ENCODE measurements at places on chromosomes 6 and 20.

DNA sequence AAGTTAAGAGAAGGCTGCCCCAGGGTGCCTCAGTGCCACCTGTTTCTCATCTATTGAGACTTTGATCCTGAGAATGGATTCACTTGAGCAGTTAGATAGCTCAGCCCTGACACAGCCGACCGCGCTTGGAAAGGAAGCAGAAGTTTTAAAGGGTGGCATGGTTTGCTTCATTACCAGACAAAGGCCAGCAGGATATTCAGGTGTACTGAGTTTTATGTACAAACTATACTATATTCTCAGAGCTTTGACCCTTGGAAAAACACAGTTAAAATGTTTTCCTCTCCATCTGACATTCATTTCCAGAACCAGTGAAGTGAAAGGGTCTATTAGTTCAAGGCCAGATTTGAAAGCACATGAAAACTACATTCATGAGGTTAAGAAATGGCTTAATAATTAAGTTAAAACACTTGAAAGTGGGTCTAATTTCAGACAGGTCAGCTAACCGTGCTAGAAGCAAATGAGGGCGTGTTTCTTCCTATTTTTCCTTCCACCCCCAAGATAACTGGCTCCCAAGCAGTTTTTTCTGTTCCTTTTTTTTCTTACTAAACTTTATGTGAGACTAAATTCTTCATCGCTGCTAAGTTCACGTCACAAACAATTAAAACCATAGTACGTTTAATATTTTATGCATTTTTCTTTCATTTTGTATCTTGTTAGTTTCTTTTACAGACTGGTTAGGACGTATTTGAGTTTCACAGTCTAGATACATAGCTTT lies 385.3 kb upstream of the SOX4 start:
- peak; percentile 15 for DNase-seq

GRCh38 chr6:63272397-63272796 lies 47.4 kb downstream of the LGSN start:
- no peak for DNase-seq

DNA sequence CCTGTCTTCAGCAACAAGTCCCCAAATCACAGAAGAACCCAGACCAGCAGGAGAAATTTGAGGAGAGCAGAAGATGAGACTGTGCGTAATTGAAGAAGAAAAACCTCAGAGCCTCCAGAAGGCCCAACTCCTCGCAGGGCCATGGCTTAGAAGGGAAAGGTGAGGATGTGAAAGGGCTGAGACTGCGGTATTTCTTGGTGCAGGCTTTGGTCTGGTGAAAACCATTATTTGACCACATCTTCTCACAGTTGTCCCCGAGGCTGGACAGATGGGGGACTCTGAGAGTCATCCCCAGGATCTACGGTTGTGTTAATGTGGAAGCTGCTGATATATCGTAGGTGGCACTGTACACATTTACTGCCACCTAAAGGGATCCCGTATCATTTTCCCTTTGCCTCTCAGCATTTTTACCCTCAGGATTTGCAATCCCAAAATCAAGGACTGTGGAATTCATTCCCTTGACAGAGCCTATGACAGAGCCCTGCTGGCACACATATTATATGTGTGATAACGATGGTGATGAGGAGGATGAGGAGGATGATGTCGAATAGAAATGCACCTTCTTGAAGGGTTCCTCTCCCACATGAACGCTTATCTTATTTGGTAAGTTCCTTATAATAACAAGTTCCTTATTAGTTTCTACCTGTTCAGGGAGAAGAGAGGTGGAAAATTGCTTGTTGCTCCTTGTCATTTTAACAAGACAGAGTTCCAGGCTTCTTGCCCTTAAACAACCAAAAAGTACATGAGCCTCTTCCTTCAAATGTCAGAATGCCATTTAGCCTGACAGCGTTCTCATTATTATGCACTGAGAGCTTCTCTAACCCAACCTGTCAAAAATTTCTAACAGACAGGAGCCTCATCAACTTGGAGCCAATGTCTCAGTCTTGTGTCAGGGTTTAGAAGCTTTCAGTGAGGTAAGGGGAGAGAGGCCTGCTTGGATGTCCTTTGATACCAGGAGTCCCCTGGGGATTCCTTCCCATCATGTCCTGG lies 135.8 kb downstream of the PXDC1 start:
- no peak for DNase-seq

DNA sequence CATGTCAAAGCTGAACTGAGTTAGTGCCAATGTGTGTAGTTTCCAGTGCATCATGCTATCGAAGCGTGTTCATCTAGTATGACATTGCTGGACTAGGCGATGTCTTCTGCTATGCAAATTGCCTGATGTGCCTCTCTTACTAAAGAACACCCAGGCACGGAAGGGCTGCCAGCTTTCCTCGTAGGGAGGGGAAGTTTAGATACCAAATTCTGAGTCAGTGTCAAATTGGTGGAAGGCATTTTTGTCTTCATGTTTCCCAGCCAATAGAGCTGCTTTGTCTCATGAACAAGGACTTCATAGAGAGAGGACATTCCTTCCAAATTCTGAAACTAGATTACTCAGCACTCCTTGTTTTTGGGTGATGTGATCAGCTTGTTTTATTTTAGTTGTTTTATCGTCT lies 320.1 kb downstream of the BTBD3 start:
- no peak for DNase-seq

GRCh38 chr6:49551866-49552129 lies 1.3 kb downstream of the C6orf141 start:
- peak; percentile 40 for DNase-seq

DNA sequence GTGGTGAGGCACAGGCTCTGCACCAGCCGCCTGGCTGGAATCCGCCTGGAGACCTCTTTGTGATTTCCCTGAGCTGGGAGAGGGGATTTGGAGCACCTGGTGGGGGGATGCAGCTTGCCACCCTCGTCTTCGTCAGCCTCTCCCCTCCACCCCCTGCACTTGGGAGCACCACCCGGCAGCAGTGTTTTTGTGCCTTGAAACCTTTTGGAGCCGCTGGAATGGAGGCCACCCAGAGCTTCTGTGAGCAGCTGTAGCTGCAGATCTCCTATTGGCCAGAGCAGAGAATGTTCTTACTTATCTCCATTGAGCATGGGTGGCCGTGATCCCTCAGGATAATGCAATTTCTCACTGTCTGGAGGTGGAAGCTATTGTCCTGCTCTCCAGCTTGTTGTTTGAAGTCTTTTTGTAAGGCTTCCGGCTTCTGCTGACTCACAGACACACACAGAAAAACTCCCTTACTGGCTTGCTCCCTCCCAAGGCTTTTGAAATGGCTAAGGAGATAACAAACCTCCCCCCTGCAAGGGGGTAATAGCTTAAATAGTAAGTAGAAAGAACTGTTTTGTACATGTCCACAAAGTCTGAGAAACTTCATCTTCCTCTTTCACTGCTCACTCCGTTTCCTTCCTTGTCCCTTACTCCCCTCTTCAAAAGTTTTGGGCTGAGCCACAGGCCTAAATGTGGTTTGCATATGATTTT lies 271.2 kb downstream of the PRL start:
- peak; percentile 60 for DNase-seq

DNA sequence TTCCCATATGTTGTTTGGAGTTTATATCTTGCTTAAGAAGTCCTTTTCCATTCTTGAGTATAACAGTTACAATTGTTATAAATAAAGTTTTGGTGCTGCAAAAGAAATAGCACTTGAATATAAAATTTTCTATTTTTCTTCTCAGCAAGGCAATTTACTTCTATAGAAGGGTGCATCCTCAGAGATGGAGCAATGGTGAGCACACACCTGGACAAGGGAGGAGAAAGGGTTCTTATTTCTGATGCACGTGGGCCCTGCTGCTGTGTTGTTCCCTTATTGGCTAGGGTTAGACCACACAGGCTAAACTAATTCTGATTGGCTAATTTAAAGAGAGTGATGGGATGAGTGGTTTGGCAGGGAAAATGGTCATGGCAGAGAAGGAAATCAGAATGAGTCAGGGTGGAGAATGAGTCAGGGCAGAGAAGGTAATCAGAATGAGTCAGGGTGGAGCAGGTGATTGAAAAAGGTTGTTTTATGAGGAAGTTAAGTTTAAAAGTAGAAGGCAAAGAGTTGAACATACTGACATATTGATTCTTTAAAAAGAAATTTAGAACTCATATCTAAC lies 38.0 kb downstream of the CST8 start:
- no peak for DNase-seq

DNA sequence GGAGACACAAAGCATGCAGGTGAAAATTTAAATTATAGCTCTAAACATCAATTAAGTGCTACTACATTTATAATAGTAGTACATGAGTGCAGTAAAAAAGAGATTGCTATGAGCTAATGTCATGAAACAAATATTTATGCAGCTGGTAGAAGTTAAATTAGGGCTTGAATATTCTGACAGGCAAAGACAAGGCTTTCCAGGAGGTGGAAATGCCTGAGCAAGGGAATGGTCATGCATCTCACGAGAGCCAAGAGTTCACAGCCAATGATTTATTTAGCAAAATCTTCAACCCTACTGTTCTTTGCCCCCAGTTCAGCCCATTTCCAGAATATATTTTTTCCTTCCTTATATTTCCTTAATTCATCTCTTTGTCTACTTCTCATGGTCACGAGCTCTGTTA lies 128.9 kb downstream of the HIVEP2 start:
- DNase-seq, result no peak

GRCh38 chr6:109875973-109876372 lies 102.1 kb upstream of the GPR6 start:
- no peak for DNase-seq

DNA sequence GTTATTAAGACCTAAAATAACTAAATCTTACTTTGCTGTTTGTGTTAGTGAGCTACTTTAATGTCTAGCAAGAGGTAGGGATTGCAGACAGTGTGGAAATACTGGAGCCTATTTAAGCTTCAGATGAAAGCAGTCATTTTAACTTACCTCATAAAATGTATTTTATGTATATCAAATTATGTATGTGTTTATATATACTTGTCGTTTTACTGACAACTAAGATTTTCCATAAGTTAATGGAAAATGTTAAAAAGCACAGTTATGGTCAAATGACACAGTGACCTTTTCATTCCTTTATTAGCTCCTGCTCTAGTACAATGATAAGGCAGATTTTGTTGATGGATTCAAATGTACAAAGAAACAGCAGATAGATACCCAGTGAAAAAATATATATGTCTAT lies 34.6 kb downstream of the QKI start:
- no peak for DNase-seq

DNA sequence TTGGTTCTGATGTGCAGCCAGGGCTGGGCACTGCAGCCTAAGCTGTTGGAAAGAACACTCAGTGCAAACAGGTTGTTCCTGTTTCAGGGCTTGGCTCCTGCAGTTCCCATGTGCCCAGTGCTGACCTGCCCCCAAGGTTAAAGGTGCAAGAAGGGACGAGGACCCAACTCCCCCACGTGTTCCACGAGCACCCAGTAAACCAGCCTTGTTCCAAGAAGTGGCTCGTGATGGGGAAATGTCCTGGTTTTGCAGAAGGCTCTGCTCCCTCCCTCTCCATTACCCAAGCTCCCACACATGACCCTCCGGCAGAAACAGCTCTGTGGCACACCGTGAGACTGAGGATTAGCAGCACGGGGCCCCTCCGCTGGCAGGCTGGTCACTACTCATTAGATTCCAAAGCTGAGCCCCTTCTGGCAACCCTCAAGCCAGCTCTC lies 9.4 kb downstream of the ACSS1 start:
- no peak for DNase-seq

GRCh38 chr6:158158123-158158522 lies 9.9 kb downstream of the SERAC1 start:
- DNase-seq, result peak; percentile 67

GRCh38 chr6:35781290-35781689 lies 471 bp downstream of the CLPSL1 start:
- no peak for DNase-seq

- DNase-seq, result peak; percentile 46
These were observed 54.5 kb downstream of the DZANK1 start for GRCh38 chr20:18412221-18412901.

DNA sequence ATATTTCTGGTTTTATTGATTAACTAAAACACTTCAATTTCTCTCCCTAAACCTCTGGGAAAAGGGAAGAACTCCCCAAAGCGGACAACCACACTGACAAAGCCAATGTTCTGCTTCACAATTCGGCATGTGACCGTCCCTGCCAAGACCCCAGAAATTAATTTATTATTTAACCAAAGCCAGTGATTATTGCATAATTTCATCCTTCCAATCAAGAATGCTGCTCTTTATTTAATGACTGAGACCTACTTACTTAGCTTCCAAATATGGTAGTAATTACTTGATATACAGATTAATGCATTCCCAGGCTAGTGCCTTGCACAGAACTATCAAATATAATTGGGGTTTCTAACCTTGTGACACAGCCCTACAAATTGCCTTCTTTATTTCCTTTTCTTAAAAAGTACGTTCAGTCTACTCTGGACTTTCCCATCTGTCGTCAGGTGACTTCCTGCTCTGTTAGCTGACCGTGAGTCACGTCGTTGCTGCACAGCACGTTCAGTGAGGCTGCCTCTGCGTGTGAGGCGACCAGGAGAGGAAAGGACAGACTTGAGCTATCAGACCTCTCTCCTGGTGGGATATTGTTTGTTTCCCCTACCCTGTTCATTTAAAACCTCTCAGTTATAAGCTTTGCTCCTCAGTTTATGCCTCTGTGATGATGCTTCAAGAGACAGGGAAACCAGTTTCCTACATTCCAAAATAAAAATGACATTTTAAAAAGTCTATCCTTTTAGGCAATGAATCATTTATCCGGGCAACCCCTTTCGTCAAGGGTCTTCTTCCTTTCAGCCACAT lies 55.7 kb upstream of the TNFAIP3 start:
- DNase-seq, result peak; percentile 99

DNA sequence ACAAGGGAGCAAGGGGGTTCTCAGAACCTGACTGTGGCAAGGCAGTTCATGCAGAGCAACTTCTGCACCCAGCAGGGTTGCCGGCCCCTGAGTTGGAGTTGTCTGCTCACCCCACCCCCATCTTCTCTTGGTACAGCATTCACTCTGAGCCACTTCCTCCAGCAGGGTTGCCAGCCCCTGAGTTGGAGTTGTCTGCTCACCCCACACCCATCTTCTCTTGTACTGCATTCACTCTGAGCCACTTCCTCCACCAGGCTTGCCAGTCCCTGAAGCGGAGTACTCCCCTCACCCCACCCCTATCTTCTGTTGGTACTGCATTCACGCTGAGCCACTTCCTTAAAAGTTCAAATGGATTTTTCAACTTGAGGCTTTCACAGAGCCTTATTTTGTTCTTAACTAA lies 79.7 kb upstream of the SYNDIG1 start:
- DNase-seq, result peak; percentile 45

GRCh38 chr6:22512686-22513427 lies 56.5 kb upstream of the HDGFL1 start:
- DNase-seq, result no peak

- DNase-seq, result no peak
These were observed 172.8 kb upstream of the PROKR2 start for GRCh38 chr20:5489601-5490000.

DNA sequence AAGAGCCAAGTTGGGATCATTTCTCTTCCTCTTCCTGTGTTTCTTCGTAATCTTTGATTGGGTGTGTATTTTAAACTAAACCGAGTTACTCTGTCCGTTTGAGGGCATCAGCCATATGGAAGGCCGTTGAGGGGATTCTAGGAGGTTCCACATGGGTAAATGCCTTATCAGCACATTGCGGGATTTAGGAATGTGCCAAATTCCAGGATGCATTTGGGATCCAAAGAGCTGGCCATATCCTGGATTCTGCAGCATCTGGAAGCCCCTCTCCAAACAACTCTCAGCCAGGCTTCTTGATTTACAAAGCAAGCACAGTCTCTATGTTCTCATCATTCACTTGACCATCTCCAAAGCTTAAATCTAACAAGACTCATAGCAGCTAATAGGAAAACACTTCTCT lies 67.6 kb upstream of the RIN2 start:
- no peak for DNase-seq

- DNase-seq, result no peak
These were observed 98.3 kb downstream of the BMP7 start for GRCh38 chr20:57167971-57168701.
